COR-L47 (cell line): ENCODE measurements at places on chromosomes 2 and 18.

- peak; percentile 63 for DNase-seq
These were observed 7.7 kb downstream of the LPIN1 start for GRCh38 chr2:11753886-11754699.

GRCh38 chr2:190649035-190649797 is at the start of gene NAB1:
Gene NAB1, plus strand, starts transcription at chr2:190649083. Its CDS starts 10,094 bp downstream, at chr2:190659177.
- DNase-seq: peak; percentile 53

GRCh38 chr2:214005337-214005736 is 405.5 kb upstream of the VWC2L start:
- DNase-seq: peak; percentile 51

DNA sequence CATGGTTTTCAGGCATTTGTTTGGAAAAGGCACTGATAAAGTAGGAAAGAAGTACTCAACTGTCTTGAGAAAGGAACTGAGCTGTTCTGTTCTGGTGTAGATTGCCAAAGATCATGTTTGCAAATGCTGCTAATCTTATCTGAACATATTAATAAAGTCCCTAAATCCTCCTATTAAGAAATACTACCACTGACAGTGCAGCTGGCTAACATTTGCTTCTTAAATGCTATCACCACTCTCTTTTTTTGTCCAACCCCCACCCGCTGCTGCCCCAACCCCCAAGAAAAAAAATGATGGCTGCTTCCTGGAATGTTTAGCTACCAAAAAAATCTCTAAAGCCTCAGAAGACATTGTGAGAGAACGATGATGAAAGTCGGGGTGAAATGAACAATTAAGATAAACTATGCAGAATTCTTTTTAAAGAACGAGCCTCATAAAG is 130.7 kb downstream of the CCBE1 start:
- DNase-seq: no peak

DNA sequence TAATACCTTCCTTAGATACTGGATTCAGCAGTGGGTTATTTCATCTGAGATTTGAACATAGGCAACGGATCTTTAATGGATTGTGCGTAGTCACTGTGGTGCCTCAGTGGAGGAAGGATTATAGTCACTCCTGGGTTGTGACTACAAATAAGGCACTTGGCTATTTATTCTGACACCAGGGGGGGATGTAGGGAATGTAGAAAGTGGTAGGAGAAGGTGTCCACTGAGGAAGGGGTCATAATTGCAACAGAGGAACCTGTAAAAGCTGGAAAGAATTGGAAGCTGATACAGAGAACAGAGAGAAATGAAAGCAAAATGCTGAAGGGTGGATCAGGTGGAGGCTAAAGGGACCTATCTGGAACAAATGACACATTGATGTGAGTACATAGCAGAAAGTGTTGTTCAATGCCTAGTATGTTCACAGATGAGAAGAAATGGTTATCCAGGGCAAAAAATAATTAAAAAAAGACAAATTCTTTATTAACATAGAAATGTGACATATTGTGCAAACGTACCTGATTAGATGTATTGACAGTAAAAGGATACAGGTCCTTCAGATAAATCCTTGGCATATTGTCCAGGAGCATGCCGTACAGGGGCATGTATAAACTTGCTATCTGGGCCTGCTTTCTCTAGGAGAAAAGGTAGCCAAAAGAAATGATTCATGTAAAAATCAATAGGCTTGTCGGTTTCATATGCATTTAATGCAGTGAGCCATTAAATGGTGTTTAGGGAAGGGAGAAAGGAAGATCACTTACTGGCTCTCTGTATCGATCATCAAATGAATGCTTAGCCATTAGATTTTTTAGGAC is 91.2 kb upstream of the CCDC195 start:
- DNase-seq: no peak

DNA sequence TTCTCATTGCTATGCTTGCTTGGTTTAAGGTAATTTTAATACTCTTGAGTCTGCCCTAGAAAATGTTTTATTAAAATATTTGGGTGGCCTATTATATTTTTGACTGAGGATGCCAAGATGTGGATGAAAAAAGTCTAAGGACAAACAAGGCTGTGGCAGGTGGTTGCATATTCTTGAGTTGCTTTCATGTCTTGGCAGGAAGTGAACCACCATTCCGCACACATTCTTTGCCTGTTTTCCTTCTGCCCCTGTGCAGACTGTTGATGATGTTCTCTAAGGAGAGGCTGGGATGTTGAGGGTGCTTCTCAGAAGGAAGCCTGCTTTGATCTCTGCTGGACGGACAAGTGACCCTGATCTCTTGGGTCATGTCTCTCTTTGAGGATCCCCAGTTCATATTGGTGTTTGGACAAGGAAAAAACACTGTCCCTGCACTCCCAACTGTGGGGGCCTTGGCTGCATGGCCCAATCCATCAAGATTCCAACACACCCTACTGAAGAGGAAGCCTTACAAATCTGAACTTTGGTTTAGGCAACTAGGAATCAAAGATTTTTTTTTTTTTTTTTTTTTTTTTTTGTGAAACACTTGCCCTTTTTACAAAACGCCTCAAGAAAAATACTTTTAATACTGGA is 45.0 kb upstream of the CD28 start:
- DNase-seq: no peak

GRCh38 chr18:67525328-67526099 is 9.0 kb upstream of the DSEL start:
- DNase-seq: no peak

DNA sequence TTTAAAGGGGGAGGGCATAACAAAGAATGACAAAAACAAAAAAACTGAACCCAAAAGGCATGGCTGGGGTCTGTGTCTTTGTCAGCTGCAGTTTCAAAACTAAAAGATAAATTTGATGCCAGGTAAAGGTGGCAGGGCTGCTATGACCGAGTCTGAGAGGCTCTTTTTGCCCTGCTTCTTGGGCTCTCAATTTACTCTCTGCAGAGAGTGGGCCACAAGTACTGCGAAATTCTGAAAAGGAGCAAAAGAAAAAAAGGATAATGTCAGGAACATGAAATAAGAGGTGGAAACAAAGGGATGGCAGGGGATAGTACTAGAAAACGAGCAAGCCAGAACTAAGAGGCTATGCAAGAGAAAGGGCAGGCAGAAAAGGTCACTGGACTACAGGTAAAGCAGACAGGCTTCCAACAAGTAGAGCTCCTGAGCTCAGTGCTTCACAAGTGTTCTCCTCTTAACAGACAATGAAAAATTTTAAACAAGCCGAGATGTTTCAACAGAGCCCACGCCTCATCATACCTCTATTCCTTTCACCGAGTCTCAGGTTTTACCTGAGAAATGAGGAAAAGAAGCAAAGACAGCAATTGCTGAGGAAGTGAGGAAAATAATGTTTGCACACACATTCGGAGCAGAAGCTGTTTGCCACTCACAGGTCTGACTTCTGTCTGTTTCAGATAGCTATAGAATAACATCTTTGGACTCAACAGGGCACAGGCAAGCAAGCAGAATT is 7.3 kb downstream of the IRS1 start:
- DNase-seq: no peak
